ENCODE measurements at places on chromosomes 6 and 20.

- peak; percentile 45 for DNase-seq
These were observed 99.4 kb downstream of the BFSP1 start for GRCh38 chr20:17431621-17432364.

DNA sequence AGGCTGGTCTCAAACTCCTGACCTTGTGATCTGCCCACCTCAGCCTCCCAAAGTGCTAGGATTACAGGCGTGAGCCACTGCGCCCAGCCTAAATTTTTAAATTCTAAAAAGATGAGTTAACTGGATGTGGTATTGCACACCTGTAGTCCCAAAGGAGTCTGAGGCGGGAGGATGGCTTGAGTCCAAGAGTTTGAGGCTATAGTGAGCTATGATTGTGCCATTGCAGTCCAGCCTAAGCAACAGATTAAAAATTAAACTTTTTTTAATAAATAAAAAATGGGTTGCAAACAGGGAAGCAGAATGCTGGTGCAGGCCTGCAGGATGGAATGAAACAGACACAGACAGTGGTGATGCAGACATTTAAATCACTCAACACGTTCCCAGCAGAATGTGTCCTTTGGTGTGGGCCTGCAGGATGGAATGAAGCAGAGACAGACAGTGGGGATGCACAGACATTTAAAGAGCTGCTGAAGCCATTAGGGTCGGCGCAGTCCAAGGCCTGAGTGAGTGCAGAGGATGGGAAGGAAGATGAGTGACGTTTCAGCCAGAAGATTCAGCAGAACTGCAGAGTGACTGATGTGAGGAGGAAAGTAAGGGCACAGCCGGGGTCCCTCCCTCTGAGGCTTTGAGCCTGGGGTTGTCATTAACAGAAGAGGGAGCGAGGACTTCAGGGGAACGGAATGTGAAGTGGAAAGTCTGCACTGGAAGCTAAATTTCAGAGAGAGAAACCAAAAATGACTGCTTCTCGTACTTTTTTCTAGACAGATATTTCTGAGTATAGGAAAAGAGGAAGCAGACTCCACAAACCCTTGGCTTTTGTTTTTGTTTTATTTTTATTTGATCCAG is 117.5 kb downstream of the RIN2 start:
- no peak for DNase-seq

DNA sequence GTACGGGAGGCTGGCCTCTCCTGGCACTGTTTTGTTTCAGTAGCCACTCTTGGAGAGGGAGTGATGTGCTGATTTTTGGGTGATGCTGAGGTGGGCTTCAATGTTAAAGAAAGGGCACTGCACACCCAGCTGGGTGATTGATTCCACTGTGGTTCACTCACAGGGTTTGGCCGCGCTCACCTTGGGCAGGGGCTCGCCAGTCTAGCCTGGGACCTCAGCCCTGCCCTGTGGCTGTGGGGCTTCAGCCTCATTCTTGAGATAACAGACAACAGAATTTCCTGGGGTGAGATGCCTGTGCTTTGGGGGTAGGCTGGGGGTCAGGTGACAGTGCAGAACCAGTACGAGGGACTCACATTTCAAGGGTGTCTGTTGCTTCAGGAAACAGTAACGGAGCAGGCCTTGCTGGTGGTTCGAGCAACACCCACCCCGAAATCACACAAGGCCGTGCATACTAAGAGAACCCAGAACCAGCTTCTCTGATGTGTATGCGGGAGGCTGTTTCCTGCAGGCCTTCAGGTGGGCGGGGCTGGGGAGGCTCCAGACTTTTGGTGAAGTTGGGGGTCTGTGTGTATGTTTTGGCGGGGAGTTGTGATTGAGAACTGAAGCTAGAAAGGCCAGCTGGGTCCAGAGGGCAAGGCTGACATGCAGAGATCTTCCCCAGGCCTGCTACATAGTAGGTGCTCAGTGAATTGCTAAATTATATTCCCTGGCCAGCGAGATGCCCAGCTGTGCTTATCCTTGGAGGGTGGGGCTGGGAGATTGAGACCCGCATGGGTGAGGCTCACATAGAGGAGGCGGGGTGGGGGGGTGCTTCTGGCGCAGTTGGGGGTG is 154.2 kb upstream of the RNF24 start:
- DNase-seq, result no peak

GRCh38 chr20:56690531-56691175 is 61.5 kb downstream of the TFAP2C start:
- DNase-seq, result no peak

DNA sequence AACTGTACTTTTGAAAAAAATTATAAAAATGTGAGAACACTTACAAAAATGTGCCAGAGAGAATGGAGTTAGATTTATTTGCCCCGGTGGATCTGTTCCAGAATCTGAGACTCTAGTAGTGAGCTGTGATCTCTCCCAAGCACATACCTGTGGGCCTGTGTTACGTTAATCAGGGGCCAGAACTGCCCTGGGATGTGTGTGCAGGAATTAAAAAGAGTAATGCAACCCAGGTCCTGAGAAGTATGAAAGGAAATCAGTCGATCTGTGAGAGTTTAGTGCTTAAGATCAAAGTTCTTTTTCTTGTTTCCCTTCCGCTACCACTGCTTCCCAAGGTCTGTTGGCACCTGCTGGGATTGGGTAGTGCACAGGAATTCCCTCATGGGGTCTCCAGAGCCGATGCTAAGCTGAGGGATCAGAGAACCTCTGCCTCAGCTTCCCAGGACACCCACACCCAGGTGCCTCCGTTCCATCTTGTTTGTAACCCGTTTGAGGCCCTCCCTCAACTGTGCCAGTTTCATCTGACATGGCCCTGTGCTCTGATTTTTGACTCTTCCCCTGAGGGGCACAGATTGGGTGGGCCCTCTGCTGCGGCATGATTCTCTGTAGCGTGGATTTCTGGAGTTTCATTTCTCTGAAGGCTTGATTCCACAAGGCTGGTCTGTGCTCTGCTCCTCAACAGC is 87.7 kb downstream of the RREB1 start:
- no peak for DNase-seq

GRCh38 chr6:156113631-156114030 is 658.0 kb upstream of the NOX3 start:
- DNase-seq, result no peak

- DNase-seq, result no peak
These were observed 174.1 kb downstream of the PTPRT start for GRCh38 chr20:43015566-43015965.

DNA sequence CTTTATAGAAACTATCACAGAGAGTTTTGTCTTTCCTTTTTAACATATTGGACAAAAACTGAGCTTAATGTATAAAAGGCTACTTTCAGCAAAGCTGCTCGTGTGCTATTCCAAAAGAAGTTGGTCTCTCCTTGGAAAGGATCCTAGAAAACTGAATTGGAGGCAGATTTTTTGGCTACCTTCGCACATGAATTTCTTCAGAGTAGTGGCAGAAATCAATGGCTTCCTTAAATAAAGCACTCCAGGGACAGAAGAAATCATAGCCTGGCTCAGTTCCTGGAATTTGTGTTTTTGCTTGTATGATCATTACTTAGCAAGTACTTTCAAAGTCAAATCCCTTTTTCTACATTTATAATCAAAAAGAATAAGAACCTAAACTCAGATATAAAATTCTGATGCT is 780.3 kb downstream of the PHF3 start:
- DNase-seq, result no peak

- DNase-seq, result no peak
These were observed 732 bp downstream of the HRH3 start for GRCh38 chr20:62219101-62219991.

Measured in mesendoderm (in vitro differentiated cells).